Camera-type eye (tissue), 1 donor: ENCODE measurements at places on chromosomes 5 and 9. TPM values are rescaled to one million over a fixed set of nuclear protein-coding genes. Genes with fewer than 3 reads are reported as not detected.

The DDX4 gene
- not detected for total RNA-seq

The SLC22A4 gene
- total RNA-seq = 4.0 TPM

The NUTM2F gene
- not detected for total RNA-seq

The PTGS1 gene
- total RNA-seq = 3.2 TPM

The MRPL50 gene
- total RNA-seq = 42.7 TPM

The SEMA4D gene
- 35.8 TPM for total RNA-seq

The DCTN3 gene
- total RNA-seq = 93.5 TPM

The ELOVL7 gene
- 6.7 TPM for total RNA-seq

The GARIN3 gene
- not detected for total RNA-seq

The FOXD4L3 gene
- total RNA-seq = not detected

The KIF4B gene
- total RNA-seq = 0.33 TPM

The GABRA6 gene
- total RNA-seq = not detected

The SAPCD2 gene
- total RNA-seq = 4.3 TPM

The OGN gene
- total RNA-seq = 296 TPM

The DCAF12 gene
- 40.1 TPM for total RNA-seq

The PPP1R2B gene
- total RNA-seq = not detected
